Activated CD4-positive, CD25-positive, alpha-beta regulatory T cell (primary cell): ENCODE measurements at places on chromosomes 11 and 22.
A peak's percentile ranks its signal among the peaks of the same experiment; 100 is the strongest.

- no peak for DNase-seq
Measured at GRCh38 chr11:23865341-23865975, 631.4 kb upstream of the LUZP2 start.

- DNase-seq, result peak; percentile 8
Measured at GRCh38 chr22:33579448-33580093, 340.7 kb downstream of the LARGE1 start.

- no peak for DNase-seq
Measured at GRCh38 chr22:20807315-20807752, 33.4 kb downstream of the SERPIND1 start.

- no peak for DNase-seq
Measured at GRCh38 chr11:34280945-34281872, 76.6 kb downstream of the ABTB2 start.

DNA sequence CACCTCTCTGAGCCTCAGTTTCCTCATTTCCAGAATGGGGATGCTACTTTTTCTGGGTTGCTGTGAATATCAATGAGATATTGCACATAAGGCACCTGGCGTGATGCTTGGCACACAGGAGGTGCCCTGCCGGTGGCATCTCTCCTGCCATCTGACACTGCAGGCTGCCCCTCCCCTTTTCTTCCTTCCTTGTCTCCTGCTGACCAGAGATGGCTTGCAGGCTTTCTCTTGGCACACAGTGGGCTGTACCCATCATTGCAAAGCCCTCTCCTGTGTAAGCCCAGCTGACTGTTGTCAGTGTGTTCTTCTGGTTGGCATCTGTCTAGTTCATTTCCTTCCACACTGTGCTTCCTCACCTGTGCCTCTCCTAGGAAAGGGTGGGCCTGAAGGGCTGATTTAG lies 91.7 kb downstream of the MYO18B start:
- no peak for DNase-seq

DNA sequence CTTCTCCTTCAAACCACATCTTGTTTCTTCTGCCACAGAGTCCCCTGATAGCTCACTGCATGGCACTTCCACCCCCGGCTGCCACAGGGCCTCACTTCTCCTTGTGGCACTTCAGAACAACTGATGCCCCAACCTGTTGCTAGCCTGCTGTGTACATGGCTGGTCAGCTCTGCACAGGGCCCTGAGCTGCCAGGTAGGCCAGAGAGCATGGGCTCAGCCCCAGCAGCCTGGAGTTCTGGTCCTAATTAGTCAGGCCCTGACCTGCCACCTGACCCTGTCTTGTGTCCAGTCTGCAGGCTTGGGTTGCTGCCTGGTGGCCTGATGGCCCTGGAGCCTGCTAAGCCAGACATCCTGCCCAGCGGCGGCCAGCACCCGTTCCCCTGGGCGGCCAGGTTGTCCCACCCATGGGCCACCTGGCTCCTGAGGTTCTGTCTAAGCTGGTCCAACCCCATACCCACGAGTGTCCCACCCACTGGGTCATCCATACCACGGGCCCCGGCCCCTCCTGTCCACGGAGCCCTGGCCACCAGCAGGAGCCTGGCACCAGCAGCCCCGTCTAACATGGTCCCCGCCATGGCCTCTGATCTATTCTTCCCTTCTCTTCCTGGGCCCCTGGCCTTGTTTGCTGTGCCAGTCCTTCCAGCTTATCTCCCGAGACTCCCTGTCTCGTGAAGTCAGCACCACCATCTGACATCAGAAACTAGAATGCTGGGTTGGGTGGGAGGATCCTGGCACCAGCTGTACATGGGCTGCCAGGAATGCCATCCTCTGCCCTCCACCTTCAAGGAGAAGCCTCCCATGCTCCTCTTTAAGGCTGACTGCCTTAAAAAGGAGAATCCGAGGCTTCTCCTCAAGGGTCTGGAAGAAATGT lies 3.1 kb upstream of the CERK start:
- DNase-seq, result no peak

DNA sequence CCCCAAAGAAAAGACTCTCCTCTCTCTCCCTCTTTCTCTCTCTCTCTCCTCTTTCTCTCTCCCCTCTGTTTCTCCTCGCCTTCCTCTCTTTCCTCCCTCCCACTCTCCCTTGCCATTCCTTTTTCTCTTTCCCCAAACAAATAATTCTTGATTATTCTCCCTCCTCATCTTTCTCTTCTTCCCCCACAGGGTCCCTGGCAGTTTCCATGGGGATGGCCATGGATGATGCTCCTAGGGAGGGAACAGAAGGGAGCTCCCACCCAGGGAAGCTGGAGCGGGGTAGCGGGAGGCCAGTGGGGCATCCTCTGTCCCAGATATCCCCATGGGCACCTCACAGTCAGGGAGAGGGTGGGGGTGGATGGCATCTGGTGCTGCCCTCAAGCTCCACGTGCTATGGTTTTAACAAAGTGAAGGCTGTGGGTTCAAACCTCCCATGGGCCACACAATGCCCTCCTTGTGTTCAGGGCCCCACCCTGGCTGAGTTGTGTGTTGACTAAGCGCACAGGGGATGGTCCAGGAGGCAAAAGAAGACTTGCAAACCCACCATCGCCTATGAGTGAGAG lies 266.4 kb downstream of the BUD13 start:
- DNase-seq, result no peak

GRCh38 chr11:69951821-69952220 lies 126.3 kb upstream of the ANO1 start:
- DNase-seq, result no peak

GRCh38 chr11:39304586-39304985 lies 2154.9 kb downstream of the LRRC4C start:
- DNase-seq, result no peak

- DNase-seq, result no peak
Measured at GRCh38 chr11:45959851-45960250, 37.4 kb downstream of the LARGE2 start.

- peak; percentile 37 for DNase-seq
Measured at GRCh38 chr22:37137903-37138665, 11.6 kb downstream of the IL2RB start.
